ENCODE measurements at places on chromosomes 16 and 17. TPM values are rescaled to one million over a fixed set of nuclear protein-coding genes. Genes with fewer than 3 reads are reported as not detected.

The PRR35 gene
- 0.66 TPM for total RNA-seq

The ZNF747 gene
- total RNA-seq, result 16.2 TPM

The SLC16A13 gene
- total RNA-seq, result 3.7 TPM

The SPIRE2 gene
- total RNA-seq, result 4.1 TPM

The HOXB2 gene
- total RNA-seq, result 114 TPM

The IGFALS gene
- 1.2 TPM for total RNA-seq

The STAT5A gene
- total RNA-seq, result 6.8 TPM

The MYH1 gene
- not detected for total RNA-seq

The FHOD1 gene
- total RNA-seq, result 12.0 TPM

The DCXR gene
- 164 TPM for total RNA-seq

The CDT1 gene
- 29.6 TPM for total RNA-seq

The TAC4 gene
- not detected for total RNA-seq

The CD300LG gene
- total RNA-seq, result not detected

The MIS12 gene
- total RNA-seq, result 11.2 TPM

The TMC5 gene
- total RNA-seq, result not detected

The CCDC78 gene
- total RNA-seq, result 16.5 TPM

The SLFN12L gene
- total RNA-seq, result not detected

The LGALS3BP gene
- total RNA-seq, result 185 TPM

The HCRT gene
- 1.3 TPM for total RNA-seq

The TSPOAP1 gene
- total RNA-seq, result 92.1 TPM

The CDK10 gene
- total RNA-seq, result 58.8 TPM

The AOC2 gene
- 5.6 TPM for total RNA-seq

The KCNH6 gene
- 0.06 TPM for total RNA-seq

The KRTAP9-8 gene
- not detected for total RNA-seq

The SKAP1 gene
- not detected for total RNA-seq

The BLMH gene
- total RNA-seq, result 47.3 TPM

The PRSS21 gene
- not detected for total RNA-seq

The HS3ST3A1 gene
- 15.0 TPM for total RNA-seq

The FBXW10 gene
- 0.04 TPM for total RNA-seq

The C17orf67 gene
- total RNA-seq, result 0.32 TPM

The CPNE2 gene
- 43.0 TPM for total RNA-seq

The DNAH17 gene
- total RNA-seq, result not detected

The CA5A gene
- not detected for total RNA-seq

The TUBG2 gene
- 62.7 TPM for total RNA-seq

The PRR14 gene
- total RNA-seq, result 33.7 TPM

The DNAI2 gene
- total RNA-seq, result not detected

The TBX2 gene
- 228 TPM for total RNA-seq

The KRTAP2-2 gene
- not detected for total RNA-seq

The RRN3 gene
- 19.1 TPM for total RNA-seq

The GPRC5B gene
- 15.5 TPM for total RNA-seq

The COPZ2 gene
- 10.8 TPM for total RNA-seq

The HOXB3 gene
- total RNA-seq, result 42.4 TPM

The SLC52A1 gene
- total RNA-seq, result not detected

The SLC38A8 gene
- not detected for total RNA-seq

The TPSD1 gene
- total RNA-seq, result not detected

The TMEM92 gene
- total RNA-seq, result 14.2 TPM
